ENCODE measurements at places on chromosomes 3 and 15.

DNA sequence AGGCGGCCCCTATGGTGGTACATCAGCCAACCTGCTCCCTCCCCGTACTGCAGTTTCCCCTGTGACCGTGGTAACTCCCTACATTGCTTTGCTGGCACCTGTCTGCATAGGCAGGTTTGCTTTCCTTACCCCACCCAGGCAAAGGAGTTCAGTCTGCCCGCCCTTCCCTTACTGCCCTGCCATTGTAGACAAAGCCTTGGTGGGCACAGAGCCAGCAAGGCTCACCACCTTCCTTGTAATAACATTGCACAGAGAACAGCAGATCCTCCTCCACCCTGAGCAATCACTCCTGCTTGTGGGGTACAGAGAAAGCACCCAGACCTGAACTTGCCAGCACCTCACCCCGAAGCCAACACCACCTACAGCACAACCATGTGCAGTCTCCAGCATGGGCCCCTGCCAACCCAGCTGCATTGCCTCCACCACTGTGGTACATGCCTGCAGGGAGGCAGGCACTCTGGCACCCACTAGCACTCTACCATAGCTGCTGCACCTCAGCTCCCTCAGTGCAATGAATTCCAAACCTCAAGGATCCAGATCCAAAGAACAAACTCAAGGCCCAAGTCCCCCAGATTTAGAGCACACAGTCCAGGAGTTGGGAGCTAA lies 192.7 kb upstream of the KCNMB2 start:
- DNase-seq: no peak

DNA sequence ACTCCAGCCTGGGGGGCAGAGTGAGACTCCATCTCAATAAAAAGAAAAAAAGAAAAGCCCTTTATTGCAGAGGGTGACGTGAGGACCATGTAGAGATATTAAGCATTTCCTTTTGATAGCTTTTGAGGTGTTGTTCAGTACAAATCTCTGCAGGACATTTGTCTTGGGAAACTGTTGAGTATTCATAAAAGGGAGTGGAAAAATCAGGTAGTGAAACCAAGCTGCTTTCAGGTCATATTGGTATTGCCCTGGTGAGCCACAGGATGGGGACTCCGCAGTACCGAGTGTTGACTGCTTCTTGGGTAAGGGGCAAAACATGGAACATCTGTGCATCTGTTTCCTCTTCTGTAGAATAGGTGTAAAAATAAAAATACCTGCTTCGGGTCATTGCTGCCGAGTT lies 9.9 kb downstream of the ITPR1 start:
- no peak for DNase-seq

DNA sequence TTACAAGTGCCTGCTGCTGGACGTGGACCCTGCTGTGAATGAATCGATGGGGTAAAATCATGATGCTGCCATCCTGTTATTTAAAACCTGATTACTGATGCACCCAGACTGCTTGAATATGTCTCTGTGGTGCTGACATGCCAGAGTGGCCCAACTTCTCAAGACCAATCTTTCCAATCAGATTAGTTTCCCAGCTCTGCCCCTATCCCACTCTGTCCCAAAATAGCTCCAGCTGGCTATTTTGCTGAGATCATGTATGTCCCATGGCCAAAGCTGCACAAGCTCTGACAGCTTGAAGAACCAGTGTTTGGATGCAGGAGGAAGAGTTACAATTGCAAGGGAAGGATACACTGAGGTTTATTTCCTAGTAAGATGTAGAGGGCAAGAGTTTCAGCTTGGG lies 153.6 kb downstream of the TMEM108 start:
- no peak for DNase-seq

DNA sequence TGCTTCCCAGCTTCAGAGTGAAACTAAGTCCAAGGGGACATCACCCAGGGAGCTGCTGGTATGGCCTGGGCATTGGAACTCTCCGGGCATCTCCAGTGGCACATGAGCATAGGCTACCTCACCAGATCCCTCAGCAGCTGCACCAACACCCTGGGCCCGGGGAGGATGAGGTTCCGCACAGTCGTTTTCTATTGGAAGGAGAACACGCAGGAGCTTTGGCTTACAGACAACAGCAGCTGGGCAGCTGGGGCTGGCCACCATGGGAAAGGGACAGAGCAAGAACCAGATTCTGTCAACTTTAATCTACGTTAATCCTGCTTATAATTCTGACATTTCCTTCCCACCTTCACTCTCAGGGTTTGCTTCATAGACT lies 65.5 kb downstream of the MYO1E start:
- no peak for DNase-seq

GRCh38 chr3:141796081-141796888 lies 33.1 kb downstream of the GRK7 start:
- DNase-seq: peak; percentile 79

DNA sequence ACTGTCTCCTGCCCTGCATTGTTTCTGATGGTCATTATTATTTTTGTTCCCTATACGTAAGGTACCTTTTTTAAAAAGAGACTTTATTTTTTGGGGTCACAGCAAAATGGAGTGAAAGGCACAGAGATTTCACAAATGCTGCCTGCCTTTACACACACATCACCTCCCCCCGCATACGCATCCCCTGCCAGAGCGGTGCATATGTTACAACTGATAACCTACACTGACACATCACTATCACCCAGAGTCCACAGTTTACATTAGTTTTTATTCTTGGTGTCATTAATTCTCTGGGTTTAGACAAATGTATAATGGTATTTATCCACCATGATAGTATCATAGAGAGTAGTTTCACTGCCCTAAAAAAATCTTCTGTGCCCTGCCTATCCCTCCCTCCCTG lies 43.6 kb upstream of the KLF13 start:
- no peak for DNase-seq

DNA sequence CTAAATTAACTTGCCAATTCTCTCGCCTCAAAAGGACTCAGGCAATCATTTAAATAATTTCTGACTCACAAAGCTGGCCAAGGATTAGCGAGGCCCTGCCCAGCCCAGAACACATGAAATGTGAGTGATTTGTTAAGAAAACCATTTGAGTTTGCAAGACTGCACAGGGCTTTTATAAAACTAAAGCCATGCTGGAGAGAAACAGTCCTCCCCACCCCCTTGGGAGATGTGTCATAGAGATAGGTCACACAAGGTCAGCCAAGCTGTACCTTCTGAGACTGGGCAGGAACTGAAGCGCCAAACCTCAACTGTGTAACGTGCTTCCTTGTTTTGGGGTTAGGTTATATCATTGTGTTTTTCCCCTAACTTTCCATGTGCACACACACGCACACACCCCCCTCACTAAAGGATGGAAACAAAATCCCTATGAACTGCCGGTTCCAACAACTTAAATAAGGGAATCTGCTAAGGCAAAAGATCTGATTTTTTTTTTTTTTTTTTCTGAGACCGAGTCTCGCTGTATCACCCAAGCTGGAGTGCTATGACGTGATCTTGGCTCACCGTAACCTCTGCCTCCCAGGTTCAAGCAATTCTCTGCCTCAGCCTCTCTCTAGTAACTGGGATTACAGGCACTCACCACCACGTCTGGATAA lies 8.1 kb downstream of the SPATA12 start:
- DNase-seq: peak; percentile 84

DNA sequence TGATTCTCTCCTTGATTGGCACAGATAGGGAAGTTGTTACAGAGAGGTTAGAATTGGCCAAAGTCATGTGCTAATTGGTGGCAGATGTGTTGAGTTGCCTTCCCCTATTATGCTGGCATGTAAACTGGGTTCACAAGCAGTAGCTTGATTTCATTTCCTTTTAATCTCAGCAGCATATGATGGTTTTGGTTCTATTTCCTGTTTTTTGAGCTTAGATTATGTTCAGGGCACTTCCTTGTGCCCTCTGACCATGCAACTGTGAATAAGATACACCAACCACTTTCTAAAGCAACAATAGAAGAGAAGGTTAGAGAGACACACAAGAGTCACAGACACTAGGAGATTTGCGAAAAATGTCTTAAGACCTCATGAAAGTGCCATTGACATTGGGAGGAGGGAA lies 16.5 kb downstream of the HPS3 start:
- no peak for DNase-seq

DNA sequence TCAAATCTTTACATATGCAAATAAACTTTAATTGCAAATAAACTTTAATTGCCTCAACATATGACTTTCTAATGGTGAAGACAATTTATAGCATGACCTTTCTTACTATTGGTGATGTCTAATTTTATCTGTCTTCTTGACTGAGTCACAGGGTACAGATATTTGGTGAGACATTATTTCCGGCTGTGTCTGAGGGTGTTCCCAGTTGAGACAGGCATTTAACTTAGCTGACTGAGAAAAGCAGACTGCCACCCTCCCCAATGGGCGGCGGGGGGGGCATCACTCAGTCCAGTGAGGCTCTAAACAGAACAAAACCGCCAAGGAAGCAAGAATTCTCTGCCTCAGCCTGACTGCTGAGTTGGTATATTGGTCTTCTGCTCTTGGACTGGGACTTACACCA lies 160.0 kb downstream of the TBL1XR1 start:
- DNase-seq: peak; percentile 17

DNA sequence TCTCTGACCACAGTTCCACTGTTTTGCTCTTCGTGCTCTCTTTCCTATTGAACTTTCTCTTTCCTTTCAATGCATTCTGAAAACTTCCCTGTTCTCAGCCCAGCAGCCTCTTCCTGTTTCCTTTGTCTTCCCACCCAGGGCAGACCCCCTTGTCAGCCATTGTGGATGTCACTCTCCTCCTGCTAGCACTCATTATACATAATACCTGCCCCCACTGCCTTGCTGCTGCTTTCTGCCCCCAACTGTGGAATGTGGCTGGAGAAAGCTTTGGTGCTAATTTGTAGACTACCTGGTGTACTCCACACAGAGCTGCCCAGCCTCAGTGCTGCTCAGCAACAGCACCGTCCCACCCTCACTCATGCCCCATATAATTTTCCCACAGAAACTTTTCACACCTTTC lies 80.2 kb downstream of the CHCHD6 start:
- no peak for DNase-seq

GRCh38 chr3:110378481-110378880 lies 693.1 kb upstream of the NECTIN3 start:
- no peak for DNase-seq

- DNase-seq: peak; percentile 47
Observed at GRCh38 chr3:16378920-16379319, 113.9 kb downstream of the OXNAD1 start.

DNA sequence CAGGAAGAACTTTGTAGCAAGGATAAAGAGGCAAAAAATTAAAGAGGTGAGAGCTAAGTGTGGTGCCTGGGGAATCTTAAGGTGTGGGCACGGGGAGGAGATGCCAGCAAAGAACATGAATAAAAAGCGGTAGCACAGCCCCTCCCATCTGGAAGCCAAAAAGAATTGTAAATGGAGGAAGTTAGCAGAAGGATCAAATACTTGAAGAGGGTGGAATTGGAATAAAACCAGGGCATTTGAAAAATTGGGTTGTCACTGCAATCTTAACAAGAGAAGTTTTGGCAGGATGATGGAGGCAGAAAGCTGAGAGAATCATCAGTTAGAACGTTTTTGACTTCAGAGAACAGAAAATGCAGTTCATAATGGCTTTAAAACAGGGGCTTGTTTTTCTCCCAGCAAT lies 2.4 kb downstream of the CCR2 start:
- DNase-seq: no peak

DNA sequence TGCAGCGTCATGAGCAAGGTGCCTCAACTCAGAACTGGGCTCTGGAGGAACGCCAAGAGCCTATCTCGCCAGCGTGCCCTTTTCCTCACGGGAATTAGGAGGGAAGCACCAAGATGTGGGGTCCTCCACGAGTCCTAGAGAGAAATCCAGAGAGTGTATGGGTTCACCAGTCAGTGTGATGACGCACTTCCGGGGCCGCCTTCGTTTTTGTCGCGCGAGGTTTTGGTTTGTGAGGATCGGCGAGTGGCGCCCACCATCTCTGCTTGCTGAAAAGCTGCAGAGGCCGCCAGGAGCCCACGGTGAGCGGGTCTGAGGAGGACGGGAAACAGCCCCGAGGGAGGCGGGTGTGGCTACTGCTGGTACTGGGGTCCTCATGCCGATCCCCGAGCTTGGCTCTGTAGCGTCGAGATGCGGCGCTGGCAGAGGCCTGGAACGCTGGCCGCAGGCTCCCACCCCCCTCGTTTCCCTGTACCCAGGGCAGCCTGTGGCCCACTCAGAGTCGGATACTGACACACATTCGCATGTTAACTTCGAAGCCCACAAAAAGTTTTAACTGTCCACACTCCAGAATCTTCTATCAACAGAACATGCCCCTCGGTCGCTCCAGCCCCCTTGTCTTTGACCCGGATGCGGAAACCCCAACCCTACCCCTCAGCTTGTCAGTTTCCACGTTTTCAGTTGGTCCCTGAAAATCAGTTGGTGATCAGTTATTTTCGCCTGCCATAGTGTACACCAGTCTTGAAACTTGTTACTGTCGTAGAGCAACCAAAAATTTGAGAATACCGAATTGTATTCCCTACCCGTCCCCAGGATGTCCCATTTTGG lies 30.4 kb downstream of the ZNF662 start:
- no peak for DNase-seq

DNA sequence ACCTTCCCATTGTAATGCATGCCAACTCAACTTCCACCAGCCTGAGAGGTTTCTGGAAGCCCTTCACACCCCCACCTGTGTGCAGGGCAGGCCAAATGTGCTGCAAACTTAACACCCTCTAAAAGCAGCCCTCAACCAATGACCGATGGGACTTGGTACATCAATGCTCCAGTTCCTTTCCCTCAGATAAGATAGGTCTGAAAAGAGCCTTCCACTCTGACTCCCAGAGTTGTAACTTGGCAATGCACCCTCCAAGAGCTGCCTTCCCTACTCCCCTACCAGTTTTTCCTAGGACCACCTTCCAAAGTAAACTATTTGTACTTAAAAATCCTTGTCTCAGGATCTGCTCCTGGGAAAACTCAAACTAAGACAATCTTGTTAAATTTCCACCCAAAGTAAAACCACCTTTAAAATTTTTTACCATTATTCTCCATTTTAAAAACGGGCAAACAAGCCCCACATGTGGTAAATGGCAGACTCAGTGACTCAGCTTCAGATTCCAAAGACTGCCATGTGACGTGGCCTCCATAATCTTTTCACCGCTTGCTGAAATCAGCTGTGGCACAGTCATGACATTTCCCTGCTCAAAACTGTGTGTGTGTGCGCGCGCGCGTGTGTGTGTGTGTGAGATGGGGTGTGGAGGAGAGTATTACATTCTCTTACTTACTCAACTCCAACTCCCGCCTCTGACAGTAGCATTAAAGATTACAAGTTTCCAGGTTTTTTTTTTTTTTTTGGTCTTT lies 17.2 kb downstream of the RASGRP1 start:
- DNase-seq: peak; percentile 69

GRCh38 chr15:49288391-49288790 lies 118.3 kb downstream of the GALK2 start:
- DNase-seq: peak; percentile 15

DNA sequence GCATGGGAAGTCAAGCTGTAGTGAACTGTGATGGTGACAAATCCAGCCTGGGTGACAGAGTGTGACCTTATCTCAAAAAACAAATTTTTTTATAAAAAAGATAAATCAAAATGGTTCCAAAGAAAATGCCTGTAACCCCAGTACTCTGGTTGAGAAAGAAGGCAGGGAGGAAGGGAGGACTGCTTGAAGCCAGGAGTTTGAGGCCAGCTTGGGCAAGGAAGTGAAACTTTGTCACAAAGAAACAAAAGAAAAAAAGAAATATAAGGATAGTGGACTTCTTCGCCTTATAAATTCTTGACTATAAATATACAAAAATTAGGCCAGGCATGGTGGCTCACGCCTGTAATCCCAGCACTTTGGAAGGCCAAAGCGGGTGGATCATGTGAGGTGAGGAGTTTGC lies 34.1 kb downstream of the SMARCC1 start:
- DNase-seq: no peak
